Skin of body (tissue), 3 donors: ENCODE measurements at places on chromosomes 11 and 22. TPM values are rescaled to one million over a fixed set of nuclear protein-coding genes. Genes with fewer than 3 reads are reported as not detected.

DNA sequence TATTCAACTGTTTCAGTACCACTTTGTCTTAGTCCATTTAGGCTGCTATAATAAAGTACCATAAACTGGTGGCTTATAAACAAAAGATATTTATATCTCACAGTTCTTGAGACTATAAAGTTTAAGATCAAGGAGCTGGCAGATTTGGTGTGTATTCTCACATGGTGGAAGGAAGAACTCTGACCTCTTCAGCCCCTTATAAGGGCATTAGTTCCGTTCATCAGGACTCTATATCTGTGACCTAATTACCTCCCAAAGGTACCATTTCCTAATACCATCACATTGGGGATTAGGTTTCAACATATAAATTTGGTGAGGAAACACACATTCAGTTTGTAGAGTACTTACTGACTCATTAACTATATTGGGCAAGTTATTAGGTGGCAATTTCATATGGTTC lies 10.7 kb upstream of the ARL14EP start:
- DNase-seq, result no peak

GRCh38 chr11:32833921-32834320 lies 4.2 kb downstream of the PRRG4 start:
- DNase-seq, result no peak

- DNase-seq, result no peak
These were observed 1.0 kb upstream of the SEC14L4 start for GRCh38 chr22:30506507-30506968.

GRCh38 chr11:112004389-112004788 lies 20.8 kb upstream of the DLAT start:
- no peak for DNase-seq

DNA sequence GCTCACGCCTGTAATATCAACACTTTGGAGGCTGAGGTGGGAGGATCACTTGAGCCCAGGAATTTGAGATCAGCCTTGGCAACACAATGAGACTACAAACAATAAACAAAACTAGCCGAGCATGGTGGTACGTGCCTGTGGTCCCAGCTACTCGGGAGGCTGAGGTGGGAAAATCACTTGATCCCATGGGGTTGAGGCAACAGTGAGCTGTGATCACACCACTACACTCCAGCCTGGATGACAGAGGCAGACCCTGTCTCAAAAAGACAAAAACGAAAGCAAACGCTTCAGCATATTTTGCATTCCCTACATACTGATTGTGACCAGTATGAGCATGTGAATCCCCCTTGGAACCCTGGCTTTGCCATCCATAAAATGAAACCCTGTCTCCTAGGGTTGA lies 33.9 kb upstream of the MN1 start:
- no peak for DNase-seq

UBXN1 gene
- total RNA-seq, result 57.2 TPM

IFT27 gene
- 12.8 TPM for total RNA-seq

NAP1L4 gene
- total RNA-seq, result 129 TPM

ZNF280B gene
- 0.59 TPM for total RNA-seq
